ENCODE measurements at places on chromosomes 1 and 21. TPM values are rescaled to one million over a fixed set of nuclear protein-coding genes. Genes with fewer than 3 reads are reported as not detected.
A peak's percentile ranks its signal among the peaks of the same experiment; 100 is the strongest.

RGS13 gene
- not detected for total RNA-seq

CRABP2 gene
- total RNA-seq: 6.1 TPM

FAM78B gene
- total RNA-seq: 0.28 TPM

VWA5B1 gene
- not detected for total RNA-seq

S100A16 gene
- 226 TPM for total RNA-seq

OTUD7B gene
- 18.6 TPM for total RNA-seq

AJAP1 gene
- total RNA-seq: under 0.01 TPM

DNA sequence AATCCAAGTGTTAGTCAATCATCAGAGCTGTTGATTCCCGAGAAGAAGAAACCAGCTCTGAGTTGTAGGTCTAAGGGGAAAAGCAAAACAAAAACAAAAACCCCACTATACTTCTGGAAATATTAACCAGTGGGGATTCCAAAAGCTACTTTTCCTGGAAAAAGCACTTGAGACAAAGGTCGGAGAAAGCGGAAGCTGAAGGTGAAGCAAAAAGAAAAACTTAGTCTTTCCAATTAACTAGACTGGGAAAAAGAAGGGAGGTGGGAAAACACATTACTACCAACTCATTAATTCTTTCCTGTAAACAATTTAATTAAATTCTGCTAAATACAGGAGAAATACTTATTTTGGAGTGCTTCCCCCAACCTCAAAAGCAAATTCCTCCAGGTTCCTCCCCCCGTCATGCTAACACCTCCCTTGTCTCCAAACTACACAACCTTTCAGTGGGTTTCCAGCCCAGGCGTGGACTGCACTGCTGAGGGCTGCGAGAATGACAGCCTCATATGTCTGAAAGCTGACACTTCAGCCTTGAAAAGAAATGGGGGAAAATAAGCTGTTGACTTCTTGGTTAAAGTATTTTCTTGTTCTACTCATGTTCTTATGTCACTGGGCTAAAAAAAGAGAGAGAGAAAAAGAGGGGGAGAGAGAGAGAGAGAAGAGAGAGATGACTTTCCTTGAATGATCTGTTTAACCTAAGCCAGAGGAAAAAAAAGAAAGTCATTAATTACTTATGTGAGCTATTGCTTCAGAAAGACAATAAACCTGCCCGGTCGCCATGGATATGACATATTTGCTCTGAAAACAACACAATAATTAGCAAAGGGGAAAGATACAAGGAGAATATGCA lies 5.1 kb downstream of the CASZ1 start:
- no peak for DNase-seq

DNA sequence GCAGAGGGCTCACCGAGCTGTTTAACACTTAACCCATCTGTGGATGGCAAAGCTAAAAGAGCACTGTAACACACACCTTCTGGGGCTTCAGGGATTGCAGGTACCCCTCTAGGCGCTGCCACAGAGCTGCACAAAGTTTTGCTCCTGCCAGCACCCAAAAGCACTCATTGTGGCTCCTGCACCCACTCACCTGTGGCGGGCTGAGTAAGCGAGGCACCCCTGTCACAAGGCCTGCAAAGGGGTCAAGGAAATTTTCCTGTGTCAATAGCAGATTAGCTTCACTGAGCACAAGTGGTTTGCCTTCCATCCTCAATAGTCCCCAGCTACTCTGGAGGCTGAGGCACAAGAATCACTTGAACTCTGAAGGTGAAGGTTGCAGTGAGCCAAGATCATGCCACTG lies 29.5 kb upstream of the KCNK1 start:
- no peak for DNase-seq

DNA sequence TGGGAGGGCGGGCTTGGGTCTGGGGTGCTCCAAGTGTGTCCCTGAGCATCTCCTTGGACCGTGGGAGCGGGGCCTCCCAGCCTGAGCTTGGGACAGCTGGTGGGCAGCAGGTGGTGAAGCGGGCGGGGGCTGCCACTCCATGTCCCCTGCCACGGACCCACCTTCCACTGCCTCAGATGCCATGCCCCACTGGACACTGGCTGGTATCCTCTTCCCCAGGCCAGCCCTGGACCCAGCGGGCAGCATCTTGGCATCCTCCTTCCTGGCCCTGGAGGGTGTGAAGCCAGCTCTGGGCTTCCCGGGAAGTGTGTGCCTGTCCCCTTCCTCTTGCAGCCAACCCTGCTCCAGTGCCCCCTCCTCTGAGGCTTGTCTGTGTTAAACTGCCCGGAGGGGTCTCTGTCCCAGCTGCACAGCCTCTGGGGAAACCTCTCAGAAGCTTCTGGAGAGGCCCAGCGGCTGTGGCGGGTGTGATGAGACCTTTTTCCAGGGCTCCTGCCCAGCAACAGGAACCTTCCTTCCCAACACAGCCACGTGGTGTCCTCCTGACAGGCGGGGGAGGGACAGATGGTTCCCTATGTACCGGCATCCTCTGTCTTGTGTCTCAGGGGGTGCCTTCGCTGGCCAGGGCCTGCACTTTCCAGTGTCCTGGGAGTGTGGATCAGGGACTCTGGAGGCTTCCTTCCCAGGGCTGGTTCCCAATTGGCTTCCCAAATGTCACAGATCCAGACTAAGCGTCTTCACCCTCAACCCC lies 81.6 kb upstream of the DISP3 start:
- DNase-seq: no peak

GRCh38 chr1:81662913-81663526 lies 137.7 kb upstream of the ADGRL2 start:
- DNase-seq: no peak

GRCh38 chr1:106962591-106962990 lies 93.9 kb upstream of the PRMT6 start:
- DNase-seq: no peak

DNA sequence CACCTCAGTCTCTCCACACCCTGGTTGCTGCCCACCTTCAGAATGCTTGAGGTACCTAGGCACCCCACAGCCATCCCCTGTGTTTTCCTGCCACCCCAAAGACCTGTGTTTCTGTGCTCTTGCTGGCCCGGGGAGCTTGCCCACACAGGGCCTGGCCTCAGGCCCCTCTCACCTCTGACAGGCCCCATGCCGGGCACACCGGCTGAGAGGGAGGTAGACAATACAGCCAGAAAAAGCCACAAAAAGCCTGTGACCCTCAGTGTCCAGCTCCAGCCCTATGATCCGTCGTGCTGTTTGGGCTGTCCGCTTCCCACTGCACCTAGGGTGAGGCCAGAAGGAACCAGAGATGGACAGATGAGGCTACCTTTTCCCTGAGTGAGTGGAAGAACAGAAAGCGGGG lies 11.4 kb downstream of the SEMA6C start:
- no peak for DNase-seq

DNA sequence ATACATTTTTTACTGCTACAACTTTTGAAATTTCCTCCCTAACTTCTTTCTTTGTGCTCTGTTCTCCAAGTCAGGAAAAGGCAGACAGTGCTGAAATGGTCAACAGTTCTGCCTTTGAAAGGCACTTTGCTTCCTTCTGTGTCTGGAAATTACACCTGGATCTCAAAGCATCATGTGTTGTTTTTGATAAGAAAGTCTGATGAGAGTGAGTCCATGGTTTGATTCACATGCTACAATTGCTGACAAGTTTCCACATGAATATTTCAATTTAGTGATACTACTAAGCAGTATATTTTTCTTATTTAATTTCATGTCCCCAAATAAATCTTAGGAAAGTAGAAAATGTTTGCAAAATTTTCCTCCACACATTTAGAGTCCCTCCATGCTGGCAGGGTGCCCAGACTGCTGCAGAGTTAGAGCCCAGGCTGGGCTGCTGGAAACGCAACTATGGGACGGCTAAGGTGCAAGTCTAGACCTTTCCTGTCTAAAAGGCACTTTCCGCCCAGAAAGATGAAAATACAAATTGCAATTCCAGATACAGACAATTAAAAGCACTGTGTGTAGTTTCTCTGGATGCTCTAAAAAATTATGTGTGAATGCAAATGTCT lies 96.6 kb upstream of the RUNX1 start:
- DNase-seq: no peak

GRCh38 chr1:38392861-38393260 lies 346.3 kb upstream of the POU3F1 start:
- no peak for DNase-seq

GRCh38 chr1:49389699-49390098 lies 613.0 kb upstream of the BEND5 start:
- DNase-seq: no peak

GRCh38 chr1:219261454-219261853 lies 87.8 kb downstream of the LYPLAL1 start:
- DNase-seq: no peak

DNA sequence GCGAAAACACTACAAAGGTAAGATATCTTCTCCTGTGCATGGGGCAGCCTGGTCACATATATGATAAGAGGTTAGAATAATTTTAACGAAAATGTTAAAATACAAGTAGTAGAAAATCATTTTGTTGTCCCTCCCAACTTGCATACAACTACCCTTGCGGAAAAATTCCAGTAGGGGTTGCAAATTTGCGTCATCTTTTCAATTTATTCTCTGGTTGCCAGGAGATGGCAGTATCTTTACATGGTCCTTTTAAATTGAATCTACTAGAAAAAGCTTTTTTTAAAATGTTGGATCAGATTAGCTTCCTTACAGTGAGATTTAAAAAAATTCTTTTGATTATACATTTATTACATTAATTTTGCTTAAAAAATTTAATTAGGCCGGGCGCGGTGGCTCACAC lies 10.9 kb downstream of the S100PBP start:
- DNase-seq: peak; percentile 28

DNA sequence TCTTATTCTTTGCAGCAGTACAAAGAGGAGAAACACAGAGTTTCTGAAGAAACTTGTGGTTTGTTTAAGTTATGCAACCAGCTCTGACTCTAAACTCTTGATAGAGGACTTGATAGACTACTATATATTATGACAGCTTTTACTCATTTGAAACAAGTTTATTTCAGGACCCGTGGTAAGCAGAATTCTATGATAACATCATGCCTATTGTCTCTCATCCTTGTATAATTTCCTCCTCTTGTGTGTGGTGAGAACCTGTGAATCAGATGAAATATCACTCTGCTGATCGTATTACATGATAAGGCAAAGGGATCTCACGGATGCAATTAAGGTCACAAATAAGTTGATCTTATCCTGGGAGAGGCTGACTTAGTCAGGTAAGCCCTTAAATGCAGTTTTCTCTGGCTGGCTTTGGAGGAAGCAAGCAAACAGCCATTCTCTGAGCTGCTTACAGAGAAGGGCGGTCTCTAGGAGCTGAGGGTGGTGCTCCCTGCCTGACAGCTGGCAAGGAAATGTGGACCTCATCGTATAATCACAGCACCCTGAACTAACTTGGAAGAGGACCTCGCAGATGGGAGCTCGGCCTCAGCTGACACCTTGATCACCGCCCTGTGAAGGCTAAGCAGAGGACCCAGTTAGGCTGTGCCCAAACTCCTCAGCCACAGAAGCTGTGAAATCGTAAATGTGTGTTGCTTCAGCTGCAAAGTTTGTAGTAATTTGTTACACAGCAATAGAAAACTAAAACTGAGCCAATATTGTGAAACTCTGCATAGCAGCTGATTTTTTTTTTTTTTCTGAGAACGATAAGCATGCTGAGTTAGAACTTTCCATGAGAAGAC lies 151.1 kb upstream of the DPT start:
- DNase-seq: no peak

- peak; percentile 54 for DNase-seq
Observed at GRCh38 chr1:244970236-244970743, 105.9 kb upstream of the HNRNPU start.

GRCh38 chr1:203144661-203145060 lies 17.1 kb downstream of the ADORA1 start:
- DNase-seq: peak; percentile 48

GRCh38 chr1:227434808-227435444 lies 116.6 kb upstream of the CDC42BPA start:
- DNase-seq: no peak

GRCh38 chr21:16162953-16163352 lies 433.2 kb downstream of the USP25 start:
- no peak for DNase-seq

- peak; percentile 54 for DNase-seq
Observed at GRCh38 chr1:85315789-85316188, 39.4 kb upstream of the BCL10 start.

GRCh38 chr1:210635108-210635507 lies 306.4 kb downstream of the HHAT start:
- no peak for DNase-seq

GRCh38 chr21:42222821-42223390 lies 4.0 kb downstream of the ABCG1 start:
- no peak for DNase-seq

DNA sequence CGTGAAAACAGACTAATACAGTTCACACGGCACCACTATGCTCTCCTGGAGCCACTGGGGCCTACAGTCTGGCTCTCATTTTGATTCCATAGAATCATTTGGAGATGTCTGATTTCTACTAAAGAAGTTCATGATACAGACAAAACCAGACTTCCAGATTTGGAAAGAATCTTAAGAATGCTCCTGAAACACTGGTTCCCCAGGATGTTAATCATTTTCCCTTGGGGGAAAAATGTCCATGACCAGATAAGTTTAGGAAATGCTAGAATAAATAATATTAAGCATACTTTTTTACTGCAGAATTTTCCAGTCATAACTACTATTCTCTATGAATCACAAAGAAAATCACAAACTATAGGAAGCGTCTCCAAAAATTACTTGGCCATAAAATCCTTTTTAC lies 63.0 kb upstream of the RGS7 start:
- no peak for DNase-seq

GRCh38 chr1:201334325-201335173 lies 42.9 kb downstream of the TNNT2 start:
- no peak for DNase-seq

DNA sequence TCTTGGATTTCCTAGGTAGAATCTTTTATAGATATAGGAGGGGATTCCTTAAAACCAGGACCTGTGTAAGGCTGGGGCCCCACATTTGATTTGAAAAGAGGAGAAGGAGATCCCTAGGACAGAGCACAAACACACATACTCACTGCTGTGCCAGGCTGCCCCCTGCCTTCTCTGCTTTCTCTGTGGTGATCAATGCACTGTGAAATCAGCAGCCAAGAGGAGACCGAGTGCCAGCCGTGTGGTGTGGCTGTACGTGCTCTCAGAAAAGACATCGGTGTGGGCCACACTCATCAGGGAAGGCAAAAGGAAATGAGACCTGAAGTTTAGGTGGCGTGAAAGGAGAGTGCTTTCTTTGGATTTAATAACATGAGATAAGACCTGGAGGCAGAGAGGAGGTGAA lies 194.2 kb downstream of the ZSCAN20 start:
- no peak for DNase-seq

- no peak for DNase-seq
Observed at GRCh38 chr21:42611852-42612251, 41.6 kb upstream of the PDE9A start.
